ENCODE measurements at places on chromosomes 4 and X.
A peak's percentile ranks its signal among the peaks of the same experiment; 100 is the strongest.

DNA sequence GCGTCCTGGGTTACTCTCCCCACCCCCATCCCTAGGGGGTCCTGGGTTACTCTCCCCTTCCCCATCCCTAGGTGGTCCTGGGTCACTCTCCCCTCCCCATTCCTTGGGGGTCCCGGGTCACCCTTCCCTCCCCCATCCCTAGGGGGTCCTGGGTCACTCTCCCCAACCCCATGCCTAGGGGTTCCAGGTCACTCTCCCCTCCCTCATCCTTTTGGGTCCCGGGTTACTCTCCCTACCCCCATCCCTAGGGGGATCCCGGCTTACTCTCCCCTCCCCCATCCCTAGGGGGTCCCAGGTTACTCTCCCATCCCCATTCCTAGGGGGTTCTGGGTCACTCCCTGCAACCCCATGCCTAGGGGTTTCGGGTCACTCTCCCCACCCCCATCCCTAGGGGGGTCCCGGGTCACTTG lies 1.5 kb downstream of the ASMTL start:
- no peak for DNase-seq

- no peak for DNase-seq
Measured at GRCh38 chr4:37727635-37728034, 41.5 kb upstream of the RELL1 start.

GRCh38 chrX:135114392-135114791 lies 5.9 kb downstream of the ETDB start:
- no peak for DNase-seq

DNA sequence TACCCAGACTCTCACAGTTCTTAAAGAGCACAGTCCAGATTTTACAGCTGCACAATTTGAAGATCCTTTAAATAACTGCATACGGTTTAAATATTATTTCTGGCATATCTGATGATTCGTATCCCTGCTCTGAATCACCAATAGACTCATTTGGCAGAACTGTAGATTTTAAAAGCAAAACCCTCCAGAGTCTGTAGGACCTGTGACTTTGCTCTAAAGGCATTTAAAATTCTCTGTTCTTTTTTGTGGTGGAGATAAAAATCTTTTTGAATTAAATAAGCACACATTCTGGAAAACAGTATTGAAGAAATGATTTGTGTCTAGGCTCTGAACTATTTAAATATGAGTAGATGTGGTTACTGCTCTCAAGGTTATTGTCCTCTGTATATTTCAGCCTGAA lies 246.2 kb upstream of the PITX2 start:
- DNase-seq = no peak

DNA sequence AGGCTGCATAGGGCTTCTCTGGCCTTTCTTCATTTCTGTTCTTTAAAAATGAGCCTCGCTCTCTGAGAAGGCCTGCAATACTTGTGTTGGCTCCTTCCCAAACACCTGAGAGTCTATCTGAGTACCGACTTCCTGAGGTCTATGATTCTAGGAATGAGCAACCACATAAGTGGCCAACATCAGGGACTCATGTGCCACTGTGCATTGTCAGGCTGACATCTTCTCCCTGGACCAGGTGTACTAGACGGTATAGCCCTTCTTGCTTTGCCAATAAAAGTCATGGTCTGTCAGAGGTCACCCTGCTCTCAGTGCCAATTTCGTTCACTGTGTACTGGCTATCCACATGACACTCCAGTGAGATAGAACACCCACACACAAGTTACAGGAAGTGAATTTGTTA lies 67.4 kb upstream of the EPHA5 start:
- no peak for DNase-seq

DNA sequence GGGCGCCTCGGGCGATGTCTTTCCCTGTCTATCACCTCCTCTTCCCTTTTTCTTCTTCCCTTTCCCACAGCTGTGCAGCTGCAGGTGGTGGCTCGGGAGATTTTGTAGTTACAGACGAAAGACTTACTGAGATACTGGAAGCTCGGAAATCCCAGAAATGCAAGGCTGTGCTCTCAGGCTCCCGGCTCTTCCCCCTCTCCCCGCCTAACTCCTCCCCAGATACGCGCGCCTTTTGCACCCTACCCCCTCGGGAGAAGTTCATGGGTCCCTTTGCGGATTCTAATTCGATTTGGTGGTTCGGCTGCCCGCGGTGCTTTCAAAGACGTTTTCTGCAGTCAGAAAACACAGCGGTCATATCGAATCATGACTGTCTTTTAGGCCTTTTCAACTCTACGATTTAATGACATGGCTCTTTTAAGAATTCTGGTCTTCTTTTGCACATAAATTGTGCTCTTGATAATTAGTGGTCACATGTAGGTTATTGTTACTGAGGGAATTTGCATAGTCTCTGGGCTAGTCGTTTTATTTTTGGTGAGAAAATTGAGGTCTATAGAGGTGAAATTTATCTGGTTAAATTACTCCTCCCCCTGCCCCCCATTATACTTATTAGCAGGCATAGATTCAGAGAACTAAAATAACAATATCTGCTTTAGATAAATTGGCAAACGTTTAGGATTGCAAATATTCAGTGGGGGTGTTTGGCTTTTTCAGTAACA lies 1.6 kb downstream of the SEPTIN11 start:
- DNase-seq = no peak

- no peak for DNase-seq
Measured at GRCh38 chr4:124066595-124066994, 645.9 kb downstream of the ANKRD50 start.

- no peak for DNase-seq
Measured at GRCh38 chrX:46754586-46755061, 4.3 kb downstream of the SLC9A7 start.

- no peak for DNase-seq
Measured at GRCh38 chr4:12724510-12724909, 759.6 kb downstream of the RAB28 start.

DNA sequence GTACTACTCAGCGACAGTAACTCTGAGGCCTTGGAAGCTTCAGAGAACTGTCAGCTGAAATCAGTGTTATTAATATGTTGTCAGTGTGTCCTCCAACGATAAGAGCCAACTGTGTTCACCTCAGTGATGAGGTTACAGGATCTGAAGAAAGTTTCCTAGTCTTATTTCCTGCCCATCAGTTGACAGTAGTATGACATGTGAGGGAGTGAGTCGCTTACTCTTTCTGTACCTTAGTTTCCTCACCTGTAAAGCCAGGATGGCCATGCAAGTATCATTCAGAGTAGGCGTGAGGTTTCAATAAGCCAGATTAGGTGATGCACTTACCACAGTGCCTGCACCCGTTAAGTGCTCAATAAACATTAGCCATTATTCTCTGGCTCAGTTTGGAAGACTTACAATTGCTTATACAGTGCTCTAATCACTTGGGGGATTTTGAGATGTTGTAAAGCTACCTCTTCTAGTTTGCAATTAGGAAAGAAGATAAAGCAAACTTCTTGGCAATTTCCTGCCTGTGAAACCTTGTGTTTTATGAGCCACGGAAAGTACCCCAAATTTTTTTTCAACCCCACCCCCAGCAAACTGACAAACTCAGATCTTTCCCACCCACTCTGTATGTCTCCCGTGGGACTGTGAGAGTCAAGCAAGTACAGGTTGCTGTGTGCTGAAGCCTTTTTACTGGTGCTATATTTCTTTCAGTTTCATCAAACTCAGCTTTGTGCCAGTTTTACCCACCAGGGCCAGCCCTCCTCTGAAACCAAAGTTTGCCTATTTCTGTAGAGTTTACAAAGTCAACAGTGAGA lies 62.2 kb downstream of the ANXA3 start:
- no peak for DNase-seq

GRCh38 chr4:112287258-112287989 lies 1.7 kb upstream of the TIFA start:
- DNase-seq = no peak

- no peak for DNase-seq
Measured at GRCh38 chrX:39361736-39362135, 560.5 kb downstream of the MID1IP1 start.

GRCh38 chr4:26017531-26017930 lies 103.5 kb downstream of the SMIM20 start:
- no peak for DNase-seq

DNA sequence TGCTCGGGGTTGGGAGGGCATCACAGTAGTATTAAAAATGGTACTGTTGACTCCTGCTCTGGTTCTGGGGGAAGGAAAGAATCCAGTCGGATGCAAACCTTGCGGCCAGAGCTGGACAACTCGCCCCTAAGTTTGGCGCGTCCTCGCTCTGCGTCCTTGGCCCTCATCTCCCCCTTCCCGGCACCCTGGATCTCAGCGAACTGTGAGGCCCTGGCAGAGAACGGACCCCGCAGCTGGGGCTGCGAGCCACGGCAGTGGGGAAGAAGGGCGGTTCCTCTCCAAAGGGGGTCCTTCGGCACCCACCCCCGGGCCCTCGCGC lies 14.0 kb downstream of the ARHGEF6 start:
- no peak for DNase-seq

DNA sequence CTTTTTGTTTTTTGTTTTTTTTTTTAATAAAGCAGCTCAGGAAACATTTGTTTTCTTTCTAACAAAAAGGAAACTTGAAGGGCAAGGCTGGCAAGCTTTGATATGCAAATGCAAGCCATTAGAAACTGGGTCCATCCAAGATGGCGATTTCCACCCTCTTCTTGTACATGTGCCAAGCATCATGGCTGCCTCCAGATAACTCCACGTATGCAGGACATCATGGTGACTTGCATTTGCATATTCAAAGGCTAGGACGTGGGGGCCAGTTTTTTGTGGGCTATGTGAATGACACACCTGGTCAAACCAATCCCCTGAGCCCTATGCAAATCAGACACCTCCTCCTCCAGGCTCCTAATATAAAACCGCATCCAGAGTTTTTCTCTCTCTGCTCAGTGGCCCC lies 692.6 kb downstream of the FAM133A start:
- DNase-seq = no peak

DNA sequence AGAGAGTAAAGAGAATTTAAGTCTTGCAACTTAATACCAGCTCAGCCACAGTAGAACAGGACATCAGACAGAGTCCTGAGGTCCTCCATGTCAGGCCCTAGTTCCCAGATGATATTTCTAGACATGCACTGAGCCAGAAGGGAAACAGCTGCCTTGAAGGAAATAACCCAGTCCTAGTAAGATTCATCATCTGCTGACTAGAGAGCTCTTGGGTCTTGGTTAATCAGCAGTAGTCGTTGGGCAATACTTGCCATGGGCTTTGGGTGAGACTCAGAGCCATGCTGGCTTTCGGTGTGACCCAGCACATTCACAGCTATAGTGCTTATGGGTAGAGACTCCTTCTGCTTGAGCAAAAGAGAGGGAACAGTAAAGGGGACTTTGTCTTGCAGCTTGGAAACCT lies 379.1 kb downstream of the AR start:
- no peak for DNase-seq

DNA sequence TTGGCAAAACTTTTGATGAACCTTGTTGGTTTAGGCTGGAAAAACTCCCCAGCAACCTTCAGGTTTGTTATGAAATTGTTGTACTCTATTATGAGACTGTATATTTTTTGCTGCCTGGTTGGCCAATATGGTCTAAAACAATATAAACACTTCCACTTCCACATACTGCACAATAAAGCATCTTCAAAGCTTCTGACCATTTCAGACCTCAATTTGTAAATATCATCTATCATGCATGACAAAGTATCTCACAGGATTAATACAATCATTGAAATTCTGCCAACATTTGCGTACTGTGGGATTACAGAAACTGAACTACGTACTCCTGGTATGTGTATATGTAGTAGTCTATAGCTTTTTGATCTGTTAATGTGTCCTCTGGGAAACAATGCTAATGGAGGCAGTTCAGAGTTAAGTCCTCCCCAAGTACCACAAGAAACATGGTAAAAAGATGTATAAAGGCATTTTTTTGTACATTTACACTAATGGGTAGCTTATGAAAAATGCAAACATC lies 40.4 kb downstream of the GPC4 start:
- DNase-seq = no peak

DNA sequence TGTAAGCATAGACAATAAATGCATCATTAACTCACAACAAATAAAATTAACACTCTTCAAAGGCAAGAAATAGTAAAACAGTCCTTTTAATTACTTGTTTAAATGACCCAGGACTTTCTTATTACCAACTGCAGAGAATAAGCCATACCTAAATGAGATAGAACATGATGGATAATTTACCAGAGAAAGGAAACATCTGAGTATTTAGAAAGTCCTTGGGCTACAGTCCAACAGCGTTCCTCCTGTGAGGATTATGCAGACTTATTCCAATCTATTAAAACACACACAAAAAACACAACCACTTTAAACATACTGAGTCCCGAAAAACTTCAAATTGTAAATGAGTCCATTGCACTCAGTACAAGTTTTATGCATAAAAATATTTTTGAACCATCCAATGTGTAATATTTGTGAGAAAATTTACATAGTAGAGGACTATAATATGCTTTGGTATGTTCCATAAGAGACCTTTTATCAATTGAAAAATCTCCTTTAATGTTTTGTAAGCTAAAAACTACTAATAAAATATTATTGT lies 129.2 kb downstream of the NR3C2 start:
- DNase-seq = no peak

DNA sequence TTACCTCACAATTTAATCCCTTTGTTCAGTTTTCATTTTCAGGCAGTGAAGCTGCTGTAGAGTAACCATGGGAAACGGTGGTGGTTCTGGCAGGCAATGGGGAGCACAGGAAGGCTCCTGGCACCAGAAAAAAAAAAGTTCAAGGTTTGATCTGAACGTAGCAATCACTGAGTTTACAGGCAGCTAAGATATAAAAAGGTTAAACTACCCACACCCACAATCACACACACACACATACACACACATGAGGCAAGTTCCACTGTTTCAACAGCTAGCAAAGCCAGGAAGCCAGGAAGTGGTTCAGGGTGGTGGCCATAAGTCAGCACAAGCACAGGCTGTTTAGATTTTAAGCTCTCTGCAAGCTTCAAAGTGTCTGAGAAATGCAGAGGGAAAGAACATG lies at the start of gene SULT1B1:
Gene SULT1B1, minus strand, starts transcription at position 166 of the 400 bp plus-strand sequence. CDS start 5,403 bp downstream, outside the sequence.
- DNase-seq = peak; percentile 58

DNA sequence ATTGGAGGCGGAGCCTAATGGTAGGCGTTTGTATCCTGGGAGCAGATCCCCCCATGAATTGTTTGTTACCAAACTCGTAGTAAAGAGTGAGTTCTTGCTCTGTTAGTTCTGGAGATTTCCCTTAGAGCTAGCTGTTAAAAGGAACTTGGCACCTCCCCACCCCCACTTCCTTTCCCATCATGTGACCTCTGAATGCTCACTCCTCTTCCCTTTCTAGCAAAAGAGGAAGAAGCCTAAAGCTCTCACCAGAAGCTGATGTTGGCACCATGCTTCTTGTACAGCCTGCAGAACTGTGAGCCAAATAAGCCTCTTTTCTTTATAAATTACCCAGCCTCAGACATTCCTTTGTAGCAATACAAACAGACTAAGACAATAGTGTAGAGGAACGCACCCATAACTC lies 13.8 kb upstream of the ATOH1 start:
- DNase-seq = no peak

DNA sequence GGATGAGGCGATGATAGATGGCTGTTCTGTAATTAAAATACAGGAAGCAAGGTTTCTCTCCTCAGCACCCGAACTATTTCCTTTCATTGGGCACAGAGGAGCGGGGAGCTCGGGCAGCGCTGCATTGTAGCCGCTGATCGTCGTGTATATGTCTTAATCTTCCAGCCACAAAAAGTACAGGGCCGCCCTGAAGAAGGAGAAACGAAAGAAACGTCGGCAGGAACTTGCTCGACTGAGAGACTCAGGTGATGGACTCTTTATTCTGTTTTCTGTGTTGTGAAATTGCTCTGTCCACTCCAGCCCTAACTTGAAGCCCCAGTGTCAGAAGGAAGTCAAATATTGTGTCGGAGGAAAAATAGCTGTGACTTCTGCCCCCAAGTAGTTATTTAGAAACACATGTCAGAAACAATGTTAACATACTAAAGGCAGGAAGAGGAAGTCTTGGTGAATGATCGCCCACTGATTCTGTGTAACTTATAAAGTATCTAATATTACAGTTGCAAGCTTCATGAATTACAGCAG lies 546 bp downstream of the ZRSR2 start:
- DNase-seq = no peak
